Glomerular endothelial cell (primary cell): ENCODE measurements at places on chromosomes 4 and X. TPM values are rescaled to one million over a fixed set of nuclear protein-coding genes. Genes with fewer than 3 reads are reported as not detected.

GRCh38 chr4:18252052-18252451 lies 230.5 kb upstream of the LCORL start:
- no peak for DNase-seq

DNA sequence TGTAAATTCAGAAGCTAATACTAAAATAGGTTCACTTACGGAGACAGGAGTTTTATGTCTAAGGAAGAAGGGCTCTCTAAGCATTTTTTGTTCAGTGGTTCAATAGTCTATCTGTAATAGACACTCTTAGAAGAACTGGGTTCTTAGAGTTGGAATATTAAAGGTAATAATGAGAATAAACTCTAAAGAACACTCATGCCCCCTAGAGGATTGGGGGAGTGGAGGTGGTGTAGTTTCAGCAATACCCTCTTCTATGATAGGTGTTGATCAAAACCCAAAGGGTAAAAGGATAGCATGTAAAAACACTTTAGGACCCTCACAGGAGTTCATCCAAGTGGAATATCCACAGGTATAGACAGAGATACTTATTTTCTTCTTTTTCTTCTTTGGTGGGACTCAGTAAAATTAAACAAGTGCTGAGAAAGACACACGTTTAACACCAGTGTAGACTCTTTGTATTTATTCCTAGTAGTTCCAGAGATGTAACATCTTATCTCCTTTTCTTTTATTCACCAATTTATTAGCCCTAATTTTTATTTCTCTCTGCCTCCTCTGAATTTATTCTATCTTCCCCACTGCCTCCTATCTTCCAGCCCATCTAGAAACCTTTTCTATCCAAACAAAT lies 25.7 kb upstream of the MND1 start:
- no peak for DNase-seq

DNA sequence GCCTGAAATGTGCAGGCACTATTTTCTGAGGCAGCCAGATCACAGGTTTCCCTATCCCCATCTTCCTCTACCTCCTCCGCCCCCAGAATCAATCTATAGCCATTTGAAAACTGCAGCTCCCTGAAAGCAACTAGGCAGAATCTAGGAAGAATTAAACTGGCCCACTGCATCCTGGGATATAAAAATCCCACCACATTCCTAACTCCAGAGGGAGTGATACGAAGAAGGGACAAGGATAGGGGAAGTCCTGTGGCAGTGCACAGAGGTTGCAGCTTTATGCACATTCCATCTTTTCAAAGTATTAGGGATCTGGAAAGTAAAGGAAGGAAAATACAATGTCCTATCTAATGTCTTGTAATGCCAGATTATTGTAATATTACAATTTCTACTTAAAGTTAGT lies 18.3 kb upstream of the HERC3 start:
- DNase-seq = no peak

DNA sequence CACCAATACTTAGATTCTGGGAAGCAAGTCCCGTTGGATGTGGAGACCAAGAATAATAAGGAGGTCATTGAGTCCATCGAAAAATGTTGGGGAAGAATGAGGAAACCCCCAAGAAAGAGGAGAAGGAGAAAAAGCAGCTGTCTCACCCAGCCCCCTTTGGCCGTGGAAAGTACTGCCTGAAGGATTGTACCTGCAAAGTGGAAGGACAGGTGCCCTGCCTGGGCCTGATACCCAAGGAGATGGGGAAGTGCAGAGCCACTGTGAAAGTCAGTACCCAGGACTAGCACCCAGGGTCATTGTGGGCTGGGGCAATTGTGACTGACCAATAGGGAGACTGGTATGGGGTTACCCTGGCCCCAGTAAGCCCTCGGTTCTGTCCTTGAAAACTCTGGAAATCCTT lies 13.8 kb upstream of the CFAP299 start:
- no peak for DNase-seq

- no peak for DNase-seq
These were observed 522.8 kb downstream of the GLUD2 start for GRCh38 chrX:121570072-121570841.

DNA sequence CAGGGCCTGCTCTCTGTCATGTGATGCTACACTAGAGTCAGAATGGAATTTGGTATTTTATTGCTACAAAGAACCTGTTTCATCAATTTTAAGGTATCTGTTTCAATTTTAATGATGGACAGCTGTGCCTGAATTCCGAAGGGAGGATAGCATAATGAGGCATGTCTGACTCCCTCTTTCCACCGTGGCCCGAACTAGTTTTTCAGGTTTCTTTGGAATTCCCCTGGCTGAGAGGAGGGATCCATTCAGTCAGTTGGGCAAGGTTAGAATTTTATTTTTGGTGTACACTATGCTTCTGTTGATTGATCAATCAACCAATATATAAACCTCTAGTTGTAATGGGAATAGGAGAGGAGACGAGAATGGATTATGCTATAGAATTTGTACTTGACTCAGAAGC lies 761.8 kb downstream of the FAM133A start:
- DNase-seq = no peak

DNA sequence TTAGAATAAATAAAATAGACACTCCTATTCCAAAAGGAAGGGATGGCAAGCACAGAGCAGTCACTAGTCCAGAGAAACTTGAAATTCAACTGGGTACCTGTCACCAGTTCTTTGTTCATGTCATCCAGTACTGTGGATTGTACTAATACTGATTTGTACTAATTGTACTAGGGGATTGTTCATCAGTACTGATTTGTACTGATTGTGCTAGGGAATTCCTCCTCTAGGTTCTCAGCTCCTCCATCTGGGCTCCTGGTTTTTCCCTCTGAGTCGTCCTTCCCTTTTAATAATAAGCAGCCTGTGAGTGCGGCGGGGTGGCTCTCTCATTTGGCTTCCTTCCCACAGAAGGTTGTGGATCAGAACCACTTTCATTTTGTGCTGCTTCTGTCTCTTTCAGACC lies 31.0 kb upstream of the SOD3 start:
- DNase-seq = no peak

DNA sequence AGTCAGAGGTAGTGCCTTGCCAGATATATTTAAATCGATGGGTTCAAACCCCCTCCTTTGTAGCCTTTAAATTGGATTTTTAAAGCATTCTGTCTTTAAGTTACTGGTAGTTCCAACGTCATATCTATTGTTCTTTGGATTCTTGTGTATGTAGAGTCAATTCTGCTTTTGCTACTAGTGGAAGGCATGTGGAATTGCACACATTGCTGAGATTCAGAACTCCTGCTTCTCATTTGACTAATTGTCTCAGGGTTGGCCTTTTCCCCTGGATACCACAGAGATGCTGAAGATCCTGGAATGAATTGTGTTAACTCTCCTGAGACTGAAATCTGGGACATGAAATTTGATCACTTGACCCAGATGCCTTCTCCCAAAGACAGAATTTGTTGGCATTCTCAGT lies 328.3 kb upstream of the RPS6KA3 start:
- DNase-seq = no peak

- DNase-seq = no peak
These were observed 1073.7 kb downstream of the PCDH7 start for GRCh38 chr4:31793907-31794306.

- no peak for DNase-seq
These were observed at the start of gene FGF2 for GRCh38 chr4:122826553-122827257. Gene FGF2, plus strand, starts transcription at chr4:122826831. Its CDS starts 344 bp downstream, at chr4:122827175.

DNA sequence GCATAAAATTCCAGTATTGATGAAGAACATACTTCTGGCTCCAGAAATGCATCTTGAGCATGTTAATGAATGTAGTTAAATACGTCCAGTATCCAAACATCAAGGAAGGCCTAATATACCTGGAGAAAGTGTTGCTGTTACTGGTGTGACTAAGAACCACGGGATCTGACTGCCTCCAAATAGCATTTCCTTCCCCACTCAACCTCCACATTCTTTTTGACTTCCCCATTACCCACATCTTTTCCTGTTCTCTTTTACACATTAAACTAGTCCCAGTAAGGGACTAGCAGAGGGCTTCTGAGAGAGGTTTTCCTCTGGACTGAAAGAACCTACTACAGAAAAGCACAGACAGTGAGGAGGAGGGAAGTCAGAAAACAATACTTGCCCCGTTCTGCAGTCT lies 482.8 kb upstream of the HTR2C start:
- DNase-seq = no peak

GRCh38 chrX:147738265-147738664 lies 173.5 kb upstream of the FMR1 start:
- no peak for DNase-seq

- DNase-seq = no peak
These were observed 9.3 kb downstream of the RNF4 start for GRCh38 chr4:2478229-2478628.

DNA sequence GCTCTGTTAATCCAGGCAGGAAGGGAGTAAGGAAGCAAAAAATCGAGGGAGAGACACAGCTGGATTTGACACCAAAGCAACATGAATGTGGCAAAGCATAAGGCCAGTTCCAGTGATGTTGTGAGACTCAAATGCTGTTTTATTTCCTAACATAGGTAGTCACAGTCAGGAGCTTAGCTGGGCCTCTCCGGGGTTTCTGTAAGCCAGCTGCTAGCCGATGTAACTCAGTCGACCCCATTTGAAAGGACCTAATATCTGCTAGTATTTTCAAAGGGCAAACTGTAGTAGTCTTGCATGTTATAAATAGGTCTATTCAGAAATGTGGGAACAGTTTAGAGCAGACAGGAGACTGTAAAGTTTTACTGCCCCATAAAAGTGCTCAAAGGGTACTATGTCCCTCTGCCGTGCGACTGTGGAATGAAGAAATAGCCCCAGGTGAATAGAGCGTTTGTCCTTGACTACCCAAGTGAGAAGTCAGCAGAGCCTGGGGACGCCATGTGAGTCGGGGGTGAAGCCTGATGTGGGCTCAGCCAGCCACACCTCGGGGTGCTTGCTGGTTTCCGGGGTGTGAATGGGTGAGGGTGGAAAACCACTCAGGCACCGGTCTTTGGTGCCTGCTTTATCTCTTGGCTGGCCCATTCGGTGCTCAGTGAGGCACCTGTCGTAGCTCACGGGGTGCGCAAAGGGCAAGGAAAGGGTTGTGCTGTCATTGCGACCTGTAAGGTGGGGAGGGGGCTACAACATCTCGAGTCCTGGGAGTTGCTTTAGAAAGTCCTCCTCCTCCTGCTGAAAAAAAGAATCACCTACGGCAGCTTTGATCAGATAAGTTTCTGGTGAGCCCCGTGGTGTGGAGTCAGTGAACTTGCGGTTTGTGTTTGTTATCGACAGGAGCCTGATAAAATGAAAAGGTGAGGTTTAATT lies 745 bp downstream of the TRIM2 start:
- no peak for DNase-seq

DNA sequence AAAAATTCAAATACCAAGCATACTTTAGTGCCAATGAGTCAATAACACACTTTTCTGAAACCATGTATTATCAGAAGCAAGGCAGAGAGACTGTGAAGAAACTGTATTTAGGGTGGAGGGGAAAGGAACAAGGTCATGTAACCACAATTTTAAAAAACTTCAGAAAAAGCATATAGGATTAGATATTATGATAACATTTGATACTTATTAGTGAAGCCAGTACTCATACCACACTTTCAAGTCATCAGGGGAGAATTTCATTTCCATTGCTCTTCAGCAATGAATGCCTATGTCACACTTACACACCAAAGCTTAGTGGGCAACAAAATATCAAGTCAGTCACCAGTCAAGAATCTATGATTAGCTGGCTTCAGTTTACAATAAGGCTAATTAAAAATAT lies 602.2 kb downstream of the IL15 start:
- no peak for DNase-seq

DNA sequence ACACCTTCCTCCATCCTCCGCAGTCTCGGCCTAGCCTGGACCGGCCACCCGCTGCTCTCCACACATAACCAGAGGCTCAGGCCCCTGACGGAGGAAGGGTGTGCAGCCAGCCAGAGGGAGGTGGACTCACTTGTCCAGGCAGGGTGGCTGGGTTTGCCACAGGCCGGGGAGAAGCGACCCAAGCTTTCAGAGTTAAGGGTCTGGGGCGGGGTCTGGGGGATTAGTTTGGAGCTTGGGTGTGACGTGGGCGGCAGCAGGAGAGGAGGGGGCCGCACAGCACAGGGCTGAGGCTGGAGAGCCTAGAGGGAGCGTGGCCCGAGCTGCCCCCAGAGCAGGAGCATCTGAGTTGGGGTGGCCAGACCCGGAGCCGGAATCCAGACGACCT lies 22.4 kb upstream of the CPLX1 start:
- no peak for DNase-seq

DNA sequence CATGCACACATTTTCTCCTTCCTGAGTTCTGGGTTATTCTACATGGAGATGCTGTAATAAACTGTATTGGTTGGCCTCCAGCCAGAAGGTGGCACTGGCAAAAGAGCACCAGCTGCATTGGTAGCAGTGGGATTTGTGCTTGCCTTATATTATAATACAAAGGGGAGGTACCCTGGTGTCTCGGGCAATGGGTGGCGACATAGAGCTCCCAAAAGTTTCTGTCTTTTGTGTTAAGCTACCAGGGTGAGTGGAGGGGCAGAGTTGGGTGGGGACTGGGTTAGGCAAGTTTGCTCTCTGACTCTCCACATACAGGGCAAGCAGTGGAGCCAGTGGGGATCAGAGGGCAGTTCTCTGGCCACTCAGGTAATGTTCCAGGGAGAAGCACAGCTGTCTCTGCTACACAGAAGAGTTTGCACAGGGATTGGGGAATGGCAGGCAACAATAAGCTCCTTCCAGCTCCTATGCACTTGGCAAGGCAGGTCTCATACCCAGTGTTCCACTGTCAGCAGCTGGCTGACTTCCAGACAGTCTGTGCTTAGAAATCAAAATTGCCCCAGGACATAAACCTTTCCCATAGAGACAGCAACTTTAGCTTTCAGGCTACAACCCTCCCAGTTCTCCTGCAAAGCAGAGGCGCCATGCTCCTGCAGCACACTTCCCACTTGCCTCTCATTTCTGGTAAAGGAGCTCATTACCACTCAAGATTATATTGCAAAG lies 463.9 kb upstream of the PCDH7 start:
- no peak for DNase-seq

GRCh38 chr4:94452476-94453371 lies 982 bp downstream of the PDLIM5 start:
- no peak for DNase-seq

DNA sequence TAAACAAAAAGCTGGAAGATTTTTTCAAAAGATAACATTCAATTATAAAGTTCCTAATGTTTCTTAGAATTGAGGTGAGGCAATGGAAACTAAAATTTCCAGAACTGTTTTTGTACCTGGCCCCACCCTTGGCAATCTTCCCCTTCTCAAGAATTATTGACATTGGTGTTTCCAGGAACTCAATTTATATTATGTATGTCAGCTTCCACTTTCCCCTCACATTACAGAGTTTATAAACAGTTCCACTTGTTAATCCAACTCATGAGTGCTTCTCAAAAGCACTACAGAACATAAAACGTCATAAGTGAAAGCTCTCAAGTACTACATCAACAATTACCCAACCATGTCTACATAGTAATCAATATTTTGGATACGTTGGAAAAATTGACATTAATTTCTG lies 107.4 kb downstream of the FAM13A start:
- DNase-seq = no peak

The TCEAL6 gene
- total RNA-seq = not detected in 2 replicates

The AMBN gene
- not detected in 2 replicates for total RNA-seq

The VCX3A gene
- total RNA-seq = not detected in 2 replicates

The SMAD1 gene
- total RNA-seq = 202 and 264 TPM in 2 replicates

The ZCCHC12 gene
- 0.29 TPM in 1 of 2 replicates, not detected in the other for total RNA-seq

The ODAPH gene
- total RNA-seq = 1.0 TPM in 1 of 2 replicates, not detected in the other

The UGT2B17 gene
- not detected in 2 replicates for total RNA-seq

The ERAS gene
- total RNA-seq = not detected in 2 replicates

The ATP2B3 gene
- not detected in 2 replicates for total RNA-seq

The C4orf50 gene
- not detected in 2 replicates for total RNA-seq

The F8 gene
- 1.5 and 1.8 TPM in 2 replicates for total RNA-seq

The LAMP2 gene
- total RNA-seq = 195 and 215 TPM in 2 replicates

The VEGFC gene
- total RNA-seq = 14.4 and 35.1 TPM in 2 replicates

The TLR2 gene
- 5.8 and 8.8 TPM in 2 replicates for total RNA-seq
